Stimulated activated naive CD8-positive, alpha-beta T cell treated with anti-CD3 and anti-CD28 coated beads, Interleukin-15, Interleukin-2, amounts not matched to agents 100 U/mL and 50 U/mL, for 24 hours (primary cell): ENCODE measurements at places on chromosomes 1 and 21.

GRCh38 chr1:98749152-98749756, 87.7 kb downstream of the SNX7 start:
- DNase-seq, result no peak

DNA sequence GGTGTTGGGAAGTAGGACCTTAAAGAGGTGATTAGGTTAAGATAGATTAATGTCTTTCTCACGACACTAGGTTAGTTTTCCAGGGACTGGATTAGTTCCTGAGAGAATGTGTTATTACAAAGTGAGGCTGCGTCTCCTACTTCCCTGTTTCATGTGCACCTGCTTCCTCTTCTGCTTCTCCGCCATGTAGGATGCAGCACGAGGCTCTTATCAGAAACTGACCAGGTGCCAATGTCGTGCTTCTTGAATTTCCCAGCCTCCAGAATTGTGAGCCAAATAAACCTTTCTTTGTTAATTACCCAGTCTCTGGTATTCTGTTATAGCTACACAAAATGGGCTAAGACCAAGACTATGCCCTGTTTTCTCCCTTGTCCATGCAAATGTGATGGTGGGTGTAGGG, 152.2 kb upstream of the LMO4 start:
- no peak for DNase-seq

GRCh38 chr1:20370698-20371097, 80.0 kb downstream of the VWA5B1 start:
- DNase-seq, result no peak

- no peak for DNase-seq
These were observed 371.9 kb upstream of the SPAG17 start for GRCh38 chr1:118556936-118557335.

- DNase-seq, result no peak
These were observed 5.7 kb upstream of the ATG4C start for GRCh38 chr1:62778208-62778607.

DNA sequence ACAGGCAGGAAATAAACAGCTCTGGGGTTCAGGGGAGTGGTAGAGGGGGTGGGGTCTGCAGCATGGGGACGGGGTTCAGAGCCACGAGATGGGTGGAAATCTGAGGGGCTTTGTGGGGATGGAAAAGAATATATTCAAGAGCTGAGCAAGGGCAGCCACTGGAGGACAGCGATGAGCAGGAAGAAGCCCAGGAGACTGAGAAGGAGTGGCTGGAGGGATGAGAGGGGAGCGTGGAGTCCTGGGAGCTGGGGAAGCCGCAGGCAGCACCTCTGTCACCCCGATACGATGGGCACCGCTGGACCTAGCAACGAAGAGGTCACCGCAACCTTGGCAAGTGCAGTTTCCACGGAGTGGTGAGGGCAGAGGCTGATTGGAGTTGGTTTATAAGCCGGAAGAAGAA, 10.0 kb upstream of the KCNAB2 start:
- DNase-seq, result no peak

- no peak for DNase-seq
These were observed 107.3 kb downstream of the NTMT2 start for GRCh38 chr1:170252851-170253579.

DNA sequence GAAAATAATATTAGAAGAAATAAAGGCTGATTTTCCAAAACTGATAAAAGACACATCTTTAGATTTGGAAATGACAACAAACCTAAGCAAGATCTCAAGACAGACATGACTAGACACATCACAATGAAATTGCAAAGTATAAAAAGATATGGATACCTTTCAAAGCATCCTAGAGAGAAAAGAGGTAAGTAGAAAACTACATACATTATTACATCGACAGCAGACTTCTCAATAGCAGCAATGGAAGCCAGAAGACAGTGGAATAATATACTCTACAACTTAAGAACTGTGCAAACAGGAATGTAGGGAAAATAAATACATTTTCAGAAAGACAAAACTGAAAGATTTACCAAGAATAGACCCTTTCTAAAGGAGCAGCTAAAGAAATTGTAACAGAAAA, 50.2 kb downstream of the DENND1B start:
- DNase-seq, result no peak

DNA sequence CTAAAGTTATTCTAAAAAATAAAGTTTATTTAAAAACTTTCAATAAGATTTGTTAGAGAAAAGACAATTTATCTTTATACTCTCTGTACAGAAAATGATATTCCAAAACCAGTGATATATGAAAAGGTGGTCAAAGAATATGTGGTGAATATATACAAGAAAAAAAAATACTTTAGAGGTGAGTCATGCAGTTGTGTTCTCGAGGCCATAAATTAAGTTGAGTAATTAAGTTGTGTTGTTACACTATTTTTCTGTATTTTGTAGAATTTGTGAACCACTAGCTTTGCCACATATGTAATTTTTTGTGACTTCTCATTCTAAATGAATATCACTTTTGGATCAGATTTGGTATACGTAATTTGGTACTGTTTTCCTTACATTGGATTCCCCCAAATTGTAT, 23.6 kb upstream of the DUSP10 start:
- DNase-seq, result no peak

DNA sequence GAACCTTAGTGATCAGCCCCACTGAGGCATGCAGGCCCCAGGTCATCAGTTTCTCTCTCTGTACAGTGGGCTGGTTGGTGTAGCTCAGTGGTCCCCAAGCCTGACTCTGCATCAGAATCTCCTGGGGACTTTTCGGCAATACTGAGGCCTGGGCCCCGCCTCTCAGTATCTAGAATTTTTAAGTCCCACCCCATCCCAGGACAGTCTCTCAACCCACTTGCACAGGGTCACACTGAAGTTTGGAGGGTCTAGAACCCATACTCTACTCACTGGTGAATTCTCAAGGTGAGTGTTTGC, 216.4 kb downstream of the MATN1 start:
- DNase-seq, result no peak

- no peak for DNase-seq
These were observed 178.6 kb downstream of the ZP4 start for GRCh38 chr1:237712082-237712481.

DNA sequence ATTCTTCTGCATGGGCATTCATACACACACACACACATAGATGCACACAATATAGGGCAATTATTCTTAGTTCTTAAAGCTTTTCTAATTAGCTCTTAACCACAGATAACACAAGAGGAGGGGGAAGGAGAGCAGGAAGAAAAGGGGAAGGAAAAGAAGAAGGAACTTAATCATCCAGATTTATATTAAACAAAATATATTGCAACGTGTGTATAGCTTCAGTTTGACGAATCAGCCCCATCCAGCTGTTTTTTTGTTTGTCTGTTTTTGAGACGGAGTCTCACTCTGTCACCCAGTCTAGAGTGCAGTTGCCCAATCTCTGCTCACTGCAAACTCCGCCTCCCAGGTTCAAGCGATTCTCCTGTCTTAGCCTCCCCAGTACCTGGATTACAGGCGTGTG, 21.7 kb upstream of the ANKRD13C start:
- no peak for DNase-seq

- DNase-seq, result no peak
These were observed 49.3 kb downstream of the CDC42BPA start for GRCh38 chr1:227268943-227269342.

GRCh38 chr1:201761178-201761577, 67.8 kb upstream of the IPO9 start:
- DNase-seq, result no peak

DNA sequence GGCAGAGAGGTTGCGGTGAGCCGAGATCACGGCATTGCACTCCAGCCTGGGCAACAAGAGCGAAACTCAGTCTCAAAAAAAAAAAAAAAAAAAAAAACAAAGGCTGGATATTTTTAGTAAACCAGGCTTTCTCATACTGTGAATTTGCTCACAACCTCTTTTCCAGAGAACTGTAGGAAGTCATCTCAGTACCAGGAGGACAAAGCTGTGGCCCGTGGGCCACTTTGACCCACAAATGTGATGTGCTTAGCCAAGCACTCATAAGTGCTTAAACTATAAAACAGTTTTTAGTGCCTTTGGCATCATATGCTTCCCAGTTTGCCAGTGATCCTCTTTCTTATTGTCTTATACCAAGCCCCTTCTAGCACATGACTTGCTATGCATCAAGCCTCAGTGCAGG, 46.5 kb downstream of the RNF11 start:
- DNase-seq, result no peak

DNA sequence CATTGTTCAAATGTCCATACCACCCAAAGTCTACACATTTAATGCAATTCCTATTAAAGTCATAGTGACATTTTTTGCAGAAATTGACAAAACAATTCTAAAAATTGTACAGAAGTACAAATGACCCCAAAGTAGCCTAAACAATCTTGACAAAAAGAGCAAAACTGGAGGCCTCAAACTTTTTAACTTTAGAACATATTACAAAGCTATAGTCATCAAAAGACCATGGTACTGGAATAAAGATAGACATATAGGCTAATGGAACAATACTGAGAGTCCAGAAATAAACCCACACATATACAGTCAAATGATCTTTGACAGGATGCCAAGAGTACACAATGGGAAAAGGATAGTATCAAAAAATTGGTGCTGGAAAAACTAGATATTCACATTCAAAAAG, 213.2 kb upstream of the SAMSN1 start:
- no peak for DNase-seq

- DNase-seq, result no peak
These were observed 47.1 kb downstream of the PACC1 start for GRCh38 chr1:212367474-212368072.

DNA sequence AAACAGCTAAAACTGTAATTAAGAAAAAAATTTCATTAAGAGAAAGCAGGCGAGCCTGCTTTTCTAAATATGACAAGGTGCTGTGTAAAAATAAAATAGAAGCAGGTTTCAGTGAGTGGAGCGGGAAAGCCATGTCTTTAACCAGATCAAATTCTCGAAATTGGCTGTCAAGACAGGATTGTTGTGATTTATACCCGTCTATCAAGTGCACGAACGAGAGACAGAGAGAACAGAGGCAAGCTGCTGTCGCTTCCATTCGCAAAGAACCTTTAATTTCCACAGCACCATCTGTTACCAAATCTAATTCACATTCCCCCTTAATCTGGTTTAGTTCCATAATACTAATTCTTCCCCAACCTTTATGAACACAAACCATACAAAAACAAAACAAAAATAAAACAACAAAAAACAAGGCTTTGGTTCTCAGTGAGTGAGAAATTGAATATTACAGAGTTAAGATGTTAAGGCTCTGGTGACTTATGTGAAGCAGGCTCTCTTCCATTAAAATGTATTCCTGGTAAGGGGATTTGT, 35.0 kb downstream of the ESRRG start:
- no peak for DNase-seq

GRCh38 chr1:44515416-44515815, 110.4 kb downstream of the RNF220 start:
- no peak for DNase-seq

DNA sequence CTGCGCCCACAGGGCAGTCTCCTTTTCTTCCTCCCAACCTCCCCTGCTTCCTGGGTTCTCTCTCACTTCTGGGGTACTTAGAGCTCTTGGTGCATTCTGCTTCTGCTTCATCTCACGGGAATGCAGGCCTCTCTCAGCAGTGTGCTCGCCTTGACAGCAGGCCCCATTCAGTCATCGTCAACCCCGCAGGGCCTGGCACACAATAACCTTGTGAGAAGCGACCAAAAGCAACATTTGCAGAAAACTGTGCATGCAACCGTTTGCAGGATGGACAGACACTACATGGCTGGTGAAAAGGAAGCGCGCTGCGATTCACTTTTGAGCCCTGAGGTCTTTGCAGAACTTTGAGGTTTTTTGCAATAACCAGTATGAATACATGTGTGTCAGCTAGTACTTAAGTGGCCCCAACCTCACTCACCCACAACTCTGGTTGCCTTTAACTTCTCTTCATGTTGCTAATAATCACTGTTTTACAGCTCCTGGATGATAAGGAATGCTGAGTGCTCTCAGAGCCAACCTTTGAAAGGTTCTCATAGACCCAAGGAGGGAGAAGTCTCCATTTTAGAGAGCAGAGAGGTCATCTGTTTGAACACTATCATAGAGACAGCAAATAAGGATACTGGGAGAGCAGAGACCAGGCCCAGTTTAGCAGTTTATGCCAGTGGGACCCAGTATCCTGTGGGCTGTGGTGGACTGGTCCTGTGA, 2.5 kb upstream of the CD160 start:
- DNase-seq, result no peak

- no peak for DNase-seq
These were observed 420.6 kb downstream of the SIPA1L2 start for GRCh38 chr1:232209357-232209756.

DNA sequence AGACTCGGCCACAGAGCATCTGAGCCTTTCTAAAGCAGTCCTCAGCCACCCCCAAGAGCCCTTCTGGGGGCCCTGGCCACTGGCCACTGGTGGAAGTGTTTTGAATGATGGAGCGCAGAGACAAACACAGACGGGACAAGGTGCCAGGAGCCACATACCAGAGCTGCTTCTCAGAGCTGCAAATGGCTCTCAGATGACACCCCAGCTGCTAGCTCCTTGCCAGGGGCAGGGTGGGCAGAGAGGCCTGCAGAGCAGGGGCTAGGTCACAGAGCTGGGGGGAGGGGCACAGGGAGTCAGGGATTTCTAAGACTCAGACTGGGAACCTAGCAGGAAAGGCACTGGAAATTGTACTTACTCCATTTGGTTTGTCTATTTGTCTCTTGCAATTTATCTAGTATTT, 30.4 kb downstream of the KCNN3 start:
- no peak for DNase-seq

DNA sequence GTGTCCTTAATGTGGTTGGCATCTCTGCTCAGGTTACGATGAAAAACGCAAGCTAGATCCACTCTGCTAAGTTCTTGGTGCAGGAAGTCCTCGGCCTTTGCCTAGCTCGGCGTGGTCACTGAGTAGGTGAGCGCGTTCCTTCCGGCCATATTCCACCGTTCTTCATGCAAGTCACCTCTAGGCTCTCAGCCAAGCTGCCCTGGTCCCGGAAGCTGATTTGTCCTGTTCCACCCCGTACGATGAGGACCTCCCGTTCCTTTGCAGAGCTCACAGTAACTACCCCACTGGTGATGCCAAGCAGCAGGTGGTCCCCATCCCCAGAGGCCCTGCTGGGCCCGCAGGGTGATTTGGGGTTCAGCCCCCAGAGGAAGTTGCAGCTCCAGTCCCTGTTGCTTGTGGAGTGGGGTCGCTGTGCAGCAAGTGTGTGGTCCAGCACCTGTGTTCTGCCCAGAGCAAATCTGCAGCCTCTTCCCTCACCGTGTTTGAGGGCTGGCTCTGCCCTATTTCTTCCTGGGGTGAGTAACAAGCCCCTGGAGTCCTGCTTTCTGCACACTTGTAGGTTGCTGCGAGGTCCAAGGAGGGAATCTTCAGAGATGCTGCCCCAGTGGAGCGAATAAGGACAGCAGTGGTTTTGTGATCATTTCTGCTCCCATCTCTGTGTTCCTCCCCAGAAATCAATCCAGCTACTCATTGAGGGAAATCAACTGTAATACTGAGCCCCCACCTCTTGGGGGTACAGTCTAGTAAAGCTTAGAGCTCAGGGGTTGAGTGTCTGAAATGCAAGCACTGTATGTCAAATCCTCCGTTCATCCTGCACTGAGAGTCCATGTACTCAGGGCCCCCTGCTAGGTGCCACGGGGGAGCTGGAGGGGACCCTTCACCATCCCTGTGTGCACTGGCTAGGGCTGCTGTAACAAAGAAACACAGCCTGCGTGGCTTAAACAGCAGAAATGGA, 2.3 kb downstream of the UMODL1 start:
- DNase-seq, result no peak
